Kidney (tissue), 22 donors: ENCODE measurements at places on chromosomes 7 and 10. TPM values are rescaled to one million over a fixed set of nuclear protein-coding genes. Genes with fewer than 3 reads are reported as not detected.

DNA sequence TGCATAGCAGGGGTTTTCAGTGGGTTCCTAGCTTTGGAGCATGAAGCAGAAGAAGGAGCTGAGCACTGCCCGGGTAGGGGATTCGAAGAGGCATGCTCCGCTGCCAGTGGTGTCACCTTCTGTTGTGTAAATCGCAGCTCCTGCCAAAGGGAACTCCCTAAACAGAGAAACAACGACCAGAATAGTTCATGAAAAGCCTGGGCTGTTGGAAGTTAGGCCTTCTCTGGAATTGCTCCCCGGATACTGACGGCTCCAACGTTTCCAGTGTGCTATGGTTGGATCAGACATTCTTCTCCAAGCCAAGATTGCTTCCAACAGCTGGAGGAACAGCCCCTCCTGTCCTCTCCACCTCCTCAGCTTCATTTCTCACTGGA, 546.0 kb upstream of the FZD8 start:
- no peaks in the 10 kb centered on the region for H3K27me3 ChIP-seq
- H3K4me1 ChIP-seq = peaks cover 8% of the 10 kb centered on the region

GRCh38 chr7:74653686-74654181, 3.8 kb upstream of the GTF2I start:
- no peak for DNase-seq
- H3K36me3 ChIP-seq = no peaks in the 10 kb centered on the region
- no peaks in the 10 kb centered on the region for H3K27me3 ChIP-seq
- H3K4me3 ChIP-seq = no peak overlapping the region
- no peaks in the 10 kb centered on the region for H3K4me1 ChIP-seq
- no peak overlapping the region for H3K27ac ChIP-seq

GRCh38 chr10:125149036-125149679, 11.2 kb downstream of the CTBP2 start:
- peaks cover 5% of the 10 kb centered on the region for H3K4me1 ChIP-seq
- no peaks in the 10 kb centered on the region for H3K27me3 ChIP-seq
- peak; percentile 88 for DNase-seq
- peak overlapping the region; percentile 84 for H3K27ac ChIP-seq

- no peaks in the 10 kb centered on the region for H3K27me3 ChIP-seq
- no peaks in the 10 kb centered on the region for H3K4me1 ChIP-seq
- H3K4me3 ChIP-seq = no peak overlapping the region
- H3K36me3 ChIP-seq = no peaks in the 10 kb centered on the region
- no peak for DNase-seq
- H3K27ac ChIP-seq = no peak overlapping the region
Measured at GRCh38 chr10:87837445-87837844, 19.4 kb upstream of the ATAD1 start.

DNA sequence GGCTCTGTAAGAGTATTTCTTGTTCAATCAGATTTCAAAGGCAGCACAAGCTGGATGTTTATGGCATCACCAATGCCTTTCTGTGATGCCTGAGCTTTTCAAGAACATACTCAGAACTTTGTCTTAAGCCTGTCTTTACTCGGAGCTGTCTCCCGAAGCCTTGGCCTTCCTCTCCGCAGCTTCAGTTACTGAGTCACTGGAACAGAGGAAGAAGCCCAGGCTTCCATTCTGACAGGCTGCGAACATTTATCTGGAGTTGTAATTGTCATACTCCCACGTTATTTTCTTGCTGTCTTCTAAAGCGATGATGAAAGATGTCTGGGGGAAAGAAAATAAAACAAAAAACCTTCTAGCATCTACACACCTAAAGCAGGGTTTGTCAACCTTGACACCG, 43.9 kb downstream of the GRK5 start:
- H3K27me3 ChIP-seq = no peaks in the 10 kb centered on the region
- no peaks in the 10 kb centered on the region for H3K4me1 ChIP-seq
- H3K4me3 ChIP-seq = no peak overlapping the region
- H3K36me3 ChIP-seq = no peaks in the 10 kb centered on the region

DNA sequence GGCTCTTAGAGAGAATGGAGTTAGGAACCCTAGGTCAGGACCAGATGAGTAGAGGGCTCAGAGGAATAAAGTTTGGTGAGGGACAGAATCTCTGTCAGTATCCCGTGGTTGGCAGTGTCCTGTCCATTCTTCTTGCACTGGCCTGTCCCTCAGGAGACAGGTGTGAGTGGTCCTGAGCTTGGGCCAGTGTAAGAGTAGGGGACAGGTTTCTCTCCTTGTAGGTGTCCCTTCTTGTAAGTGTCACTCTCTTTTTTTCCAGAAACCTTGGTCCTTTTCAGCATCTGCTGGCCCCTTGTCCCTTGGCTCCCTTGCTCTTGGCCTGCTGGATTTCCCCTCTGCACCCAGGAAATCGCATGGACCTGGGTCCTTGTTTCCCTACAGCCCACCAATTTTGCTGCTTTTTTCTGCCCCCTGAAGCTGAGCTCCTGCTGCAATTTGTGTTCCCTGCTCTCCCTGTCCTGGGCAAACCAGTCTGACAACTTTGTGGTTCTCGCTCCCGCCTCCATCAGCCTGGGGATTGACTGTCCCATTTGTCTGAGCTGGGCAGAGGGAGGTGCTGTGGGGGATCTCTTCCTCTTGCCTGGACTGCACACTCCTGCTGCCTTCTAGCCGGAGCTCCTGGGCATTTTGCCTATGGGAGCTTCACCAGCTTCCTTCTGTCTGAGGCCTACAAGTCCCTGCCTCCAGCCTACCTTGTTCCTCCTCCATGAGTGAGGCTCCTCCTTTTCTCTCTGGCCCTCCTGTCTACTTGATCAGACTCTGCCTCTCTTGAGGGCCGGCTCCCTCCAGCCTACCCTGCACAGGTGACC, 6.5 kb downstream of the TSPAN14 start:
- H3K4me1 ChIP-seq = peaks cover 78% of the 10 kb centered on the region
- H3K36me3 ChIP-seq = no peaks in the 10 kb centered on the region
- H3K27me3 ChIP-seq = no peaks in the 10 kb centered on the region

DNA sequence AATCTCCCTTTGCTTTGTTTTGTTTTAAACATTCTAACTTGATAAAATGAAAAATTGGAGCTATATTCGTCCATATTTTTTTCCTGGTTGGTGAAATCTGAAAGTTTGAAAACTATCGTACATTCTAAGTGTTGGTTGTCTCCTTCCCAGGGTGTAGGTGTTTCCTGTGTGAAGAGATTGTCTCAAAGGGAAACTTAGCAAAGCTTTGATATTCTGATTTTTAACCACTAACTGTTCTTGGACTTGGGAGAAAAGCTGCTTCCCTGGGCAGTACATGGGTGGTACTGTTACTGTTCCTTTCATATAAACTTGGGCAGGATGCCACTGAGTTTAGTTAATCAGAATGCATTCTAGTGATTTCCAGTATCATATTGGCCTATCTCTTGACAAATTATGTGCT, 253.5 kb upstream of the LRGUK start:
- H3K4me3 ChIP-seq = no peak overlapping the region
- no peaks in the 10 kb centered on the region for H3K36me3 ChIP-seq

DNA sequence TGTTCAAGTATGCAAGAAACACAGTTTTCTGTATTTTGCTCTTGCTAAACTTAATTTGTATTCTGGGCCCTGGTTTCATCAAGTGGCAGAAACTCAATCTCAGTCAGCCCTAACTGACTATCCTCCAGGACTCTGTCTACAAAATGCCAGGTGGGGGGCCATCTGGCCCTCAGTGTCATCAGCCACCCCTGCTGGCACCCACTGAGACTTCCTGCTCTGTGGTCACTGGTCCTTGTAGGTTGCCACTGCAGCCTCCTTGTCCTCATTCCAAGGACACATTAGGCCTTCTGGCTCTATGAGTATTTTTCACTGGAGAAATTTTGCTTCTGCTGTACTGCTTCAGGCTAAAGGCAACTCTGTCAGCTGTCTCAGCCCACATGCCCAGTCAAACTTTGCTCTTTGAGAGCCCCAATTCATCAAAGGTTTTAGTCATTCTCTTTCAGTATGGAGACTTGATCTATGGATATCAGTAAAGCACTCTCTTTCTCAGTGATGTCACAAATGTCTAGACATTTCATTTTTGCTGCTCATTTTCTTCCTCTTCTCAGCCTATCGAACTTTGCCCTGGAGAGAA, 163.6 kb downstream of the KCND2 start:
- no peak for DNase-seq
- no peaks in the 10 kb centered on the region for H3K27me3 ChIP-seq
- H3K36me3 ChIP-seq = no peaks in the 10 kb centered on the region
- no peaks in the 10 kb centered on the region for H3K4me1 ChIP-seq
- H3K27ac ChIP-seq = no peak overlapping the region

DNA sequence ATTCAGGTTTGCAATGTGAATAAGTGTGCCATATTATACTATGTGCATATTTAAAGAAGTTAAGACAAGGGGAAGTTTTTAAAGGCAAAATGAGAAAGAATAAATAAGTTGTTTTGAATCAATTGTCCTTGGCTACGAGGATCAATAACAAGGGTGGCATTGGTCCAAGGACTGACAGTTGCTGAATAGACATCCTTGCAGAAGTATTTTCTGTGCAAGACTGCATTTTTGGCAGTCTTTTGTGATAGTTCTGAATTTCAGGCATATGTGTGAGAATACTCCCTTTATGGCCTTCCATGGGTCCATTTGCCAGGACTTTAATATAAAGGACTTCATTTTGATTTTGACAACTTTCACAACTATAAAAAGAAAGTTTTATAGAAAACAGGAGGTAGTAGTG, 5.4 kb upstream of the LIPA start:
- no peak for DNase-seq
- no peak overlapping the region for H3K4me3 ChIP-seq
- H3K36me3 ChIP-seq = no peaks in the 10 kb centered on the region

- H3K27me3 ChIP-seq = no peaks in the 10 kb centered on the region
- no peaks in the 10 kb centered on the region for H3K36me3 ChIP-seq
- no peaks in the 10 kb centered on the region for H3K4me1 ChIP-seq
- DNase-seq = no peak
Measured at GRCh38 chr7:86760236-86760635, 116.5 kb downstream of the GRM3 start.

DNA sequence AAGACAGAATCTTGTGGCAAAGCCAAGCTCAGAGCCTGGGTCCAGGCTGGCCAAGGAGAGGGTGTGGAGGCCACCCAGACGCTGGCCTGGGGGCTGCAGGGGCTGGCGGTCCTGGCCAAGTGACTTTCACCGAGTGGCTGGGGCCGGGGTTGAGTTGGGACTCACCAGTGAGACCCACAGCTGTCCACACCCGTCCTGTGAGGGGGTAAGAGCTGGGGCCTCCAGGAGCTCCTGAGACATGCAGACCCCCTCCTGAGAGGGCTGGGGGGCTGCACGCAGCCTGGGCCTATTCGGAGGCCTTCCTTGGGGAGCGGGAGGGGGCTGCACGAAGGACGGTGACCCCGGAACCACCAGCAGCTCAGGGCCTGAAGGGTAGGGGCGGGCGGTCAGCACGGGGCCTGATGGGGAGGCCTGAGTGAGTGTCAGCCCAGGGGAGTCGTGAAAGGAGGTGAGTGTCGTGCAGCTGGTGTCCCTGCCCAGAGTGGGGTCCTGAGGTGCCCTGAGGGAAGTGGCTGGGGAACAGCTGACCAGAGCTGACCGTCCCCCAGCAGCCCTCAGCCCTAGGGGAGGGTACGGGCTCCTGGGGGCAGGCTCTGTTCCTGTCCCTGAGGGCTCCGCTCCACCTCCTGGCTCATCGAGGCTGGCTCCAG, 100.9 kb downstream of the FOXL3 start:
- no peaks in the 10 kb centered on the region for H3K36me3 ChIP-seq
- DNase-seq = no peak
- H3K27me3 ChIP-seq = no peaks in the 10 kb centered on the region
- no peak overlapping the region for H3K4me3 ChIP-seq

DNA sequence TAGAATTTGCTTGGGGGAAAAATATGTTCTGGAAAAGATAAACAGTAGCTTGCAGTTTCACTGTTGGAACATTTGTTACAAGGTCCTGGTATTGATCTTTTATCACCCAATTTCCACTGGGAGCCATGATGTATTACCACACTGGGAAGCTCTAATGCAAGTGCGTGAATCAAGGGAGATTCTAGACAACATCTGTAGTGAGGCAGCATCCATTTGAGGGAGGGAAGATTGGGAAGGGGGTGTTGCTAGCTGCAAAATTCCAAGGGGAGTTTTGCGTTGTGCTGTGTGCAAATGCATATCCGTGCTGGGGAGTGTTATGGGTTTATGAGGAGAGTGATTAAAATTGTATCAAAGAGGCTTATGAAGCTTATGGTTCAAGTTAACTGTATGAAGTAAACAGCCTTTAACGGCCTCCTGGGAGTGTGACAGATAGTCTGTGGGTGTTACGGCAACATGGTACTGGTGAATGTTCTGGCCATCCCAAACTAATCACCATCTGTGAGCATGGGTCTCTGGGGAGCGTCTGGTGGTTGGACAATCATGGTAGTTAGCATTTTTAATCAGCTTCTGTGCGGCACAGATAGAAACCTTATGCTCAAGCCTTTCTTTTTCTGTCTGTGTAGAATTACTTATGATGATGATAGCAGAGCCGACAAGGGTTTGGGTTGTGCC, 601.9 kb upstream of the GALNT17 start:
- DNase-seq = no peak
- H3K4me1 ChIP-seq = no peaks in the 10 kb centered on the region
- H3K27ac ChIP-seq = no peak overlapping the region
- no peaks in the 10 kb centered on the region for H3K36me3 ChIP-seq
- H3K4me3 ChIP-seq = no peak overlapping the region
- H3K27me3 ChIP-seq = no peaks in the 10 kb centered on the region

GRCh38 chr10:46273506-46274477, 13.0 kb upstream of the ANTXRL start:
- DNase-seq = no peak
- H3K27me3 ChIP-seq = no peaks in the 10 kb centered on the region
- no peaks in the 10 kb centered on the region for H3K4me1 ChIP-seq
- no peaks in the 10 kb centered on the region for H3K36me3 ChIP-seq
- no peak overlapping the region for H3K27ac ChIP-seq
- no peak overlapping the region for H3K4me3 ChIP-seq

DNA sequence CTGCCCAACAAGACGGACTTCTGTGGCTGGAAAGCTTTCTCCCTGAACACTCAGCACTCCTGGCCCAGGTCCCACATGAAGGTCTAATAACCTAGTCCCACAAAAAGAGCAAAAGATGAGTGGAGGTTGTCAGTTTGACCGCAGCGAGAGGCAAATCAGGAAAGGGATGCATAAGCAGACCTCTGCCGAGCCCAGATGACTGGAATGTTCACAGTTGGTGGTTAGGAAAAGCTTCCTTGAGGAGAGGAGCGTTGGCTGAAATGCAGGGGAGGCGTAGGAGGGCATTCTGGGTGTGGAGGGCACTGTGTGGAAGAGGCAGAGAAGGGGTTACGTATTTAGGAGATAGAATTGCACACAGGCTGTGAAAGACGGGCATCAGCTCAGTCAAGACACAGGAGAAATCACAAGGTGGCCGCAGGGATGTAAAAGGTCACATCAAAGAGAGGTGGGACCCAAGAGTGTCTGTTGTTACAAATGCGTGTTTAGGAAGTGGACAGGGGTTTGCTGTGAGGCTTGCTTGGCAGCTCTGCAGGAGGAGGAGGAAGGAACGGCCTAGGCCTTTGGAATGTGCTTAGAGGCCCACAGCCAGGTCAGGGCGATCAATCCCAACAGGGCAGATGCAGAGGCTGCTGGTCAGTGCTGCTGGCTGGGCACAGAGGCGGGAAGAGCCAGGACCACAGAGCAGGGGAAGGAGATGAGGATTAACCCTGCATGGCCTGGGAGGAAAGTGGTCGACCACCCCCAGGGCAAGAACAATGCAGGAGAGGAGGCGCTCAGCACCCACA, 133.5 kb downstream of the VIPR2 start:
- H3K27me3 ChIP-seq = no peaks in the 10 kb centered on the region
- no peaks in the 10 kb centered on the region for H3K4me1 ChIP-seq
- H3K4me3 ChIP-seq = no peak overlapping the region
- no peak for DNase-seq
- H3K36me3 ChIP-seq = no peaks in the 10 kb centered on the region

VWC2 gene
- 0.06 TPM for total RNA-seq

PHKG1 gene
- 0.91 TPM for total RNA-seq

CRHR2 gene
- not detected for total RNA-seq
